Esophagus squamous epithelium (tissue), 5 donors: ENCODE measurements at places on chromosomes 2 and 18. TPM values are rescaled to one million over a fixed set of nuclear protein-coding genes. Genes with fewer than 3 reads are reported as not detected.

DNA sequence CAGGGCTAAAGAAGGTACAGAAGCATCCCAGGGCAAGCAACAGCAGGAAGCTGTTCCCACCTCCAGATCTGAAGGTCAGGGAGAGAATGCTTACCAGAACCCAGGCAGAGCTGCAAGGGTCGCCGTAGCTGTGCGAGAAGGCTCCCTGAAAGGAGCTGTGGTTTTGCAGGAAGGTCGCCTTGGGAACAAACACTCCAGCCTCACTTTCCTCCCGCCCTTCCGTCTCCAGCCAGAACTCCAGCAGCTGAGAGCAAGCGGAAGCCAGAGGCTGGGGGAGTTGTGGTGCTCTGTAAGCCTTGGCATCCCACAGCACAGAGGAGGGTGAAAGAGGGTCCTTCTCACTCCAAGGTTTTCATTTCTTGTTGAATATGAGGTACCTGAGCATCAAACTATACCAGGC, 18.3 kb upstream of the ICOS start:
- DNase-seq, result no peak
- H3K36me3 ChIP-seq, result no peaks in the 10 kb centered on the region
- no peak overlapping the region for H3K27ac ChIP-seq
- no peaks in the 10 kb centered on the region for H3K27me3 ChIP-seq
- H3K4me3 ChIP-seq, result no peak overlapping the region

- no peaks in the 10 kb centered on the region for H3K27me3 ChIP-seq
- no peak for DNase-seq
- H3K27ac ChIP-seq, result no peak overlapping the region
- H3K4me3 ChIP-seq, result no peak overlapping the region
- no peaks in the 10 kb centered on the region for H3K4me1 ChIP-seq
These were observed 761.3 kb downstream of the TSN start for GRCh38 chr2:122516775-122517174.

- no peaks in the 10 kb centered on the region for H3K4me1 ChIP-seq
- no peaks in the 10 kb centered on the region for H3K27me3 ChIP-seq
- no peak overlapping the region for H3K4me3 ChIP-seq
- DNase-seq, result no peak
- no peaks in the 10 kb centered on the region for H3K36me3 ChIP-seq
- H3K27ac ChIP-seq, result no peak overlapping the region
These were observed 90.1 kb downstream of the CHN1 start for GRCh38 chr2:174914853-174915760.

DNA sequence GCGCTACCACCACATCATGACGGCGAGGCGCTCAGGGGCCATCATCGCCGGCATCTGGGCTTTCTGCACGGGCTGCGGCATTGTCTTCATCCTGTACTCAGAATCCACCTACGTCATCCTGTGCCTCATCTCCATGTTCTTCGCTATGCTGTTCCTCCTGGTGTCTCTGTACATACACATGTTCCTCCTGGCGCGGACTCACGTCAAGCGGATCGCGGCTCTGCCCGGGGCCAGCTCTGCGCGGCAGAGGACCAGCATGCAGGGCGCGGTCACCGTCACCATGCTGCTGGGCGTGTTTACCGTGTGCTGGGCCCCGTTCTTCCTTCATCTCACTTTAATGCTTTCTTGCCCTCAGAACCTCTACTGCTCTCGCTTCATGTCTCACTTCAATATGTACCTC, 2.3 kb downstream of the MC5R start:
- H3K36me3 ChIP-seq, result no peaks in the 10 kb centered on the region
- H3K27me3 ChIP-seq, result no peaks in the 10 kb centered on the region
- H3K27ac ChIP-seq, result no peak overlapping the region
- DNase-seq, result no peak

DNA sequence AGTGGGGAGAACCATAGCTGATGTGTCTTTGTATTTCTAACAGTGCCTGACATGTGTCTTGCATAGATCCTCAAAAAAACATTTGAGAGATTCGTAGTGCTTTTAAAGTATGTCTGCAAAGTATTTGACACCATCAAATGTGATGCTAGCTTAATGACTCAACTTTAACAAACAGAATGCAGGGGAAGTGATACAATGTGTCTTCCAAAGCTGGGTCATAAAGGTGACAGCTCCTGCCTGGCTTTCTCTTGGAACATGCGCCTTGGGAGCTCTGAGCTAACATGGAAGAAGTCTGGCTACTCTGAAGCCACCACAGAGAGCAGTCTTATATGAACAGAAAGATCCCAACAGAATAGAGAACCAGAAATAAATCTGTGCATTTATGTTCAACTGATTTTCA, 78.2 kb downstream of the C1D start:
- no peaks in the 10 kb centered on the region for H3K4me1 ChIP-seq
- no peak overlapping the region for H3K27ac ChIP-seq
- H3K27me3 ChIP-seq, result no peaks in the 10 kb centered on the region
- no peaks in the 10 kb centered on the region for H3K36me3 ChIP-seq
- no peak for DNase-seq

GRCh38 chr2:207123776-207124391, 41.9 kb downstream of the KLF7 start:
- no peaks in the 10 kb centered on the region for H3K36me3 ChIP-seq
- H3K27ac ChIP-seq, result no peak overlapping the region
- H3K4me3 ChIP-seq, result no peak overlapping the region
- no peaks in the 10 kb centered on the region for H3K27me3 ChIP-seq

DNA sequence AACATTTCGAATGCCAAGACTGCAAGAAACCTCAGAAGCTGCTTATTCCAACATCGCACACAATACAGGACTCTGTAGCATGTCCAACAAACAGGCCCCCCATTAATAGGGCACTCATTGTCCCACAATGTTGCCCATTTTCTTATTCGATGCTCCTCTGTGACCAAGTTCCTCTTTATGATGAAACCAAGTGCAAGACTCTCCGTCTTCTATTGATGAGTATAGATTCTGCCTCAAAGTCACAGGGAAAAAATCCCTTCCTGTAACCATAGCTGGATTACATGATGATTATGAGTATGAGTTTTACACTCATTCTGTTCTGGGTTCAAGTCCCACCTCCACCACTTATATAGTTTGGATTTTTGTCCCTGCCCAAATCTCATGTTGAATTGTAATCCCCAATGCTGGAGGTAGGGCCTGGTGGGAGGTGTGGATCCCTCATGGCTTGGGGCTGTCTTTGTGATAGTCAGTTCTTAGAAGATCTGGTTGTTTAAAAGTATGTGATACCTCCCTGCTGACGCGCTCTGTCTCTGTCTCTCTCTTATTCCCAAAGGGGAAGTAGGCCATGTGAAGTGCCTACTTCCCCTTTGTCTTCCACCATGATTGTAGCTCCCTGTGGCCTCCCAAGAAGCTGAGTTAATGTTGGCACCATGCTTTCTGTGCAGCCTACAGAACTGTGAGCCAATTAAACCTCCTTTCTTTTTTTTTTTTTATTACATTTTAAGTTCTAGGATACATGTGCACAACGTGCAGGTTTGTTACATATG, 148.7 kb downstream of the OSR1 start:
- H3K27me3 ChIP-seq, result no peaks in the 10 kb centered on the region
- H3K4me1 ChIP-seq, result no peaks in the 10 kb centered on the region
- no peaks in the 10 kb centered on the region for H3K36me3 ChIP-seq
- H3K27ac ChIP-seq, result no peak overlapping the region
- DNase-seq, result no peak
- no peak overlapping the region for H3K4me3 ChIP-seq

- no peaks in the 10 kb centered on the region for H3K4me1 ChIP-seq
- H3K4me3 ChIP-seq, result no peak overlapping the region
- H3K36me3 ChIP-seq, result no peaks in the 10 kb centered on the region
- H3K27ac ChIP-seq, result no peak overlapping the region
- no peaks in the 10 kb centered on the region for H3K27me3 ChIP-seq
These were observed 161.3 kb downstream of the INSIG2 start for GRCh38 chr2:118249531-118249930.

DNA sequence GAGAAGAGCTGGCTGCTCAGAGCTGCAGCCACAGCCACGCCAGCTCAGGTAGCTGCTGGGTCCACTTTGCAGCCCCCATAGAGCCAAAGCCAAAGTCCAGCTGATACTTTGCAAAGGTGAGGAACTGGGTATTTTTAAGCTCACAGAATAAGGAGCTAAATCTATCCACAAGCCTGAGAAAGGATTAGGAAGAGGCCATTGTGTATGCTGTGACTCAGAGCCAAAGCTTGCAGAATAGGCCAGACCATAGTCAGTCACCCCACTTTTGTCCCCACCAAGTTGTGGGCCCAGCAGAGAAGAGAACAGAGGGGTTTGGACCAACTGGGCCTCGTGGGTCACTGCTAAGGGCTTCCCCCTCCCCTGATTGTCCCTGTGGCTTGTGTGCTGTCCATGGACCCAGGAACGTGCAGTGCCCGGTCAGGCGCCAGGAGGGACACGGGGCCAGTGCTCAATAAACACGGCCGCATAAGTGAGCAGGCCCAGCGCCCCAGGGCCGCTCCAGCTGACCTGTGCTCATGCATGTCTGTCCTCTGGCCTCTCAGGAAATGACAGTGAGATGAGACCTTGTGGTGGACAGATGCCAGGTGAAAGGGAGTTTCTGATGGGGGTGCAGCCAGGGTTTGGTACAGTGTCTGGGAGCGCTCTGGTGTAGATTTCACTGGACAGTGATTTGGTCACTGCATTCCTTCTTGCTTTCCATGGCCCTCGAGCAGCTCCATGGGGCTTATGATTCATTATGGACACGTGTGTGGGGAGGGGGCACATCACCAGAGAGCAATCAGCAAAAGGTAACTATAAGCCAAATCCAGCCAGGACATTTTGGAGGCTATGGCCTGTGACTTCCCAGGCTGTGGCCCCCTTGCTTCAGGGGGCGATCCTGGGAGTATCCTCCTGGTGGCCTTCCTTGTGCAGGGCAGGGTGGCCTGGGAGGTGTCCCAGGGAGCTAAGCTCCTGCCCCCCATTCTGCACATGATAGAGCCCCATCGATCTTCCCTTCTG, 31.3 kb downstream of the MAL start:
- H3K27ac ChIP-seq, result peak overlapping the region; percentile 76
- H3K27me3 ChIP-seq, result no peaks in the 10 kb centered on the region
- H3K36me3 ChIP-seq, result peaks cover 7% of the 10 kb centered on the region
- no peak overlapping the region for H3K4me3 ChIP-seq

- H3K4me1 ChIP-seq, result no peaks in the 10 kb centered on the region
- no peak for DNase-seq
- no peak overlapping the region for H3K4me3 ChIP-seq
- peaks cover 15% of the 10 kb centered on the region for H3K27me3 ChIP-seq
- H3K36me3 ChIP-seq, result no peaks in the 10 kb centered on the region
These were observed 179.4 kb upstream of the HS6ST1 start for GRCh38 chr2:128498086-128498485.

DNA sequence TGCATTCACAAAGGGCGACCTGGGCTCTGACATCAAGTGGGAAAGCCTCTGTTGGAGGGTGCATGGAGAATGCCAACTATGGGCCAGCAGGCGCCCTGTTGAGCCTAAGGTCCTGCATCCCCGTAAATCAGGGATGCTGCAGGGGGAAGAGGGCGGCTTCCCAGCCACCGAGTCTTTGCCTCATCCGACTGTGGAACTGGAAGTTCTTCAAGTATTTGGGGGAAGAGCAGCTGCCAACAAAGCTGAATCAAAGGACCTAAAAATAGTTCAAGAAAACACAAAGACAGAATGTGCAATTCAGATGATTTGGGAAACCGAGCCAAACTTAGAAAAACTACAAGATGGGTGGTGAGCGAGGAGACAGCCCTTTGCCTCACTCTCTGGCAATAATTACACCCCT, 281.1 kb upstream of the MGAT5 start:
- H3K36me3 ChIP-seq, result no peaks in the 10 kb centered on the region
- H3K27me3 ChIP-seq, result peaks cover 15% of the 10 kb centered on the region
- H3K4me3 ChIP-seq, result no peak overlapping the region
- no peaks in the 10 kb centered on the region for H3K4me1 ChIP-seq
- no peak for DNase-seq

GRCh38 chr2:62034715-62035114, 129.2 kb downstream of the COMMD1 start:
- no peaks in the 10 kb centered on the region for H3K4me1 ChIP-seq
- no peak for DNase-seq
- no peaks in the 10 kb centered on the region for H3K36me3 ChIP-seq
- H3K27ac ChIP-seq, result no peak overlapping the region

- H3K27me3 ChIP-seq, result no peaks in the 10 kb centered on the region
- no peak overlapping the region for H3K27ac ChIP-seq
These were observed 167.9 kb upstream of the NXPH2 start for GRCh38 chr2:138948070-138948539.

Gene AOX1
- 4.7 TPM for total RNA-seq

Gene ERICH2
- total RNA-seq, result not detected

Gene AP1S3
- 11.3 TPM for total RNA-seq

GRCh38 chr2:222977121-222977520, 74.9 kb upstream of the KCNE4 start:
- H3K27ac ChIP-seq, result no peak overlapping the region
- H3K36me3 ChIP-seq, result no peaks in the 10 kb centered on the region
- no peaks in the 10 kb centered on the region for H3K27me3 ChIP-seq
- no peak for DNase-seq
- H3K4me1 ChIP-seq, result no peaks in the 10 kb centered on the region

- no peak overlapping the region for H3K27ac ChIP-seq
- no peaks in the 10 kb centered on the region for H3K27me3 ChIP-seq
- no peak for DNase-seq
These were observed 28.1 kb upstream of the SLC35G4 start for GRCh38 chr18:11581286-11581685.

DNA sequence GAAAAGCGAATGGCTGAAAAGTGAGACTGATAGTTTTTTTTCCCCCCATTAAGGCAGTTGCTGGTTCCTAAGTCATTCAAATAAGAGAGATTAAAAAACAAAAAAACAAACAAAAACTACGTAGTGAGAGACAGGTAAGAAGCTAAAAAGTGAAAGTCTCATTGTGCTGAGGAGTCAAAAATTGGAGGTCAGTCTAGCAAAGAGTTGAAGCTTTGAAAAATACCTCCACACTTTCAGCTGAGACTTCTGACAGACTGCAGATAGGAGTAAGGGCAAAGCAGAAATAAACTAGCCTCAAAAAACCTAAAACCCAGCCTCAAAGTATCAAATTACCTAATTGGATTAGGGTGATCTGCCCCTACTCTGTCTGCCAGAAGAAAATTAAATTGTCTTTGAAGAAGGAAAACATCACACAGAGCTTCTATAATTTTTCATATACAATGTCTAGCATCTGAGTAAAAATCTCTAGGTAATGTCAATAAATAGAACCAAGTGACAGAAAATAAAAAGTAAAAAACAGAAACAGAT, 10.9 kb upstream of the EIF2AK3 start:
- no peaks in the 10 kb centered on the region for H3K27me3 ChIP-seq
- H3K36me3 ChIP-seq, result no peaks in the 10 kb centered on the region
- no peak overlapping the region for H3K4me3 ChIP-seq

Gene PLB1
- total RNA-seq, result 1.1 TPM

Gene SCYGR1
- not detected for total RNA-seq

- no peak overlapping the region for H3K4me3 ChIP-seq
- H3K27ac ChIP-seq, result no peak overlapping the region
- no peak for DNase-seq
- peaks cover 7% of the 10 kb centered on the region for H3K4me1 ChIP-seq
- H3K27me3 ChIP-seq, result no peaks in the 10 kb centered on the region
These were observed 212.5 kb upstream of the HAAO start for GRCh38 chr2:43004879-43005244.
